Large intestine (tissue), 12 donors: ENCODE measurements at places on chromosomes 2 and 18. TPM values are rescaled to one million over a fixed set of nuclear protein-coding genes. Genes with fewer than 3 reads are reported as not detected.
A peak's percentile ranks its signal among the peaks of the same experiment; 100 is the strongest.

The PROM2 gene
- 2.0 TPM for polyA plus RNA-seq

The SIX3 gene
- polyA plus RNA-seq: not detected

The GPR35 gene
- 118 TPM for polyA plus RNA-seq

The ZCCHC2 gene
- 17.8 TPM for polyA plus RNA-seq

DNA sequence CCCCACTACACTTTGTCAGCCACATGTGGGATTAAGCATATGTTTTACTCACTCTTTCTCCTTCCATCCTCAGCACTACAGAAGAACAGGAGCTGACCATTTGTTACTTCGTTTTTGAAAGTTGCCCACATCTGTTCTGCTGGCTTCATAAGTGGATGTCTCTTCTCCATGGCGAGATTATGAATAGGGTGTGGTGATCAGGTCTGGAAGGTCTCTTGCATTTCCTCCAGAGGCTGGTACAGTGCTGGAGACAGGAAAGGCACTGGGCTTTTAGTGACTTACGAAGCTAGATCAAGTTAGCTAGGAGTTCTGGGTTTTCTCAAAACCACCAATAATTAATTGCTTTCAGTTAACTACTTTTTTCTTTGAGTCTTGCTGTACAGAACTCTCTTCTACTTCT, 136.5 kb downstream of the AQP4 start:
- H3K4me3 ChIP-seq: no peak overlapping the region
- no peaks in the 10 kb centered on the region for H3K4me1 ChIP-seq
- H3K27ac ChIP-seq: no peak overlapping the region
- H3K36me3 ChIP-seq: no peaks in the 10 kb centered on the region

DNA sequence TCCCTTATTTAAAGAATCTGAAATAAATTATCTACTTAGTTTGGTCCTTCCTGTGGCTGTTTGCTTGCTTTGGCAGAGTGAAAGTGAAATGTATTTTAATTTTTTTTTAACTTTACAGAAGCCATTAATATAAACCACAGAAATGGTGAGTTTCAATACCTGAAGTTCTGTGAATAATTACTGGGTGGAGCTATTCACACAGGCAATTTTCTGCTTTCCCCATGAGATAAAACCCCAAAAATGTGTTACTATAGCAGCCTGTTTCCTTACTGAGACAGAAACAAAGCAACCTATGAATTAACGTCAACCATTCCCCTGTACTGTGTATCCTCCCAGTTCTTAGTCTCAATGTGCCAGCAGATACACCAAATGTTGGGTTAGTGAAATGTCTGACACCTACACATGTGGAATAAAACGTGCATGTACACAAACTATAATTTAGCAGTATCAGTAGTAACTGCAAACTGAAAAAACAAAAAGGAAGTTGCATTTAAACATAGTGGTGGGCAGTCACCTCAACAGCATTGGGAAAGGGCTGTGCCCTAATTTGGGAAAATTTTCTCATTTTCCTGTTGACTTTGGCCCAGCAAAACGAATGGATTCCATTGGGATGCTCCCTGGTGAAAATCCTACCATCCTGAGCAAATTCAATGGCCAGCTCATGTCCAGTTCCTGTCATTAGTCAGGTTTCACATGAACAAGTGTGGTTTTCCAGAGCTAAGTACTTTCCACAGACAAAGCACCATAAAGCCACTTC, 73.1 kb upstream of the RMDN2 start:
- H3K27ac ChIP-seq: no peak overlapping the region
- H3K27me3 ChIP-seq: peaks cover 4% of the 10 kb centered on the region
- no peaks in the 10 kb centered on the region for H3K4me1 ChIP-seq
- no peak overlapping the region for H3K4me3 ChIP-seq
- no peaks in the 10 kb centered on the region for H3K36me3 ChIP-seq
- DNase-seq: no peak

GRCh38 chr18:13399511-13399910, 181.0 kb downstream of the LDLRAD4 start:
- no peaks in the 10 kb centered on the region for H3K27me3 ChIP-seq
- no peaks in the 10 kb centered on the region for H3K36me3 ChIP-seq
- H3K27ac ChIP-seq: no peak overlapping the region
- H3K4me1 ChIP-seq: no peaks in the 10 kb centered on the region

GRCh38 chr2:219073413-219074129, 12.8 kb upstream of the IHH start:
- H3K27ac ChIP-seq: peak overlapping the region; percentile 79
- H3K36me3 ChIP-seq: peaks cover 30% of the 10 kb centered on the region
- H3K4me3 ChIP-seq: no peak overlapping the region
- peaks cover 59% of the 10 kb centered on the region for H3K4me1 ChIP-seq
- peak; percentile 91 for DNase-seq

DNA sequence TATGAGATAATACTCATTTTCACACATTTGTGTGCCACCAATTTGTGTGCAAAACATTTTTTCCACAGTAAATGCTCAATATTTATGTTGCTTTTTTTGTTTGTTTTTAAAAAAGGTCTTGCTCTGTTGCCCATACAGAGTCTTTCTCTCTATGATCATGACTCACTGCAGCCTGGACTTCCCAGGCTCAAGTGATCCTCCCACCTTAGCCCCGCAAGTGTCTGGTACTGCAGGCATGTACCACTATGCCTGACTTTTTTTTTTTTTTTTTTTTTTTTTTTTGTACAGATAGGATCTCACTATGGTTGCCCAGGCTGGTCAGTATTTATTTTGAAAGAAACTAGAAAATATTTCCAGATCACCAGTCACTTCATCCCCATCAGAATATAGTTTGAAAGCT, 297.8 kb upstream of the GYPC start:
- no peaks in the 10 kb centered on the region for H3K27me3 ChIP-seq
- H3K36me3 ChIP-seq: no peaks in the 10 kb centered on the region
- no peak overlapping the region for H3K27ac ChIP-seq
- DNase-seq: no peak
- H3K4me1 ChIP-seq: no peaks in the 10 kb centered on the region

- no peak overlapping the region for H3K4me3 ChIP-seq
- H3K4me1 ChIP-seq: no peaks in the 10 kb centered on the region
- no peaks in the 10 kb centered on the region for H3K36me3 ChIP-seq
- DNase-seq: no peak
Observed at GRCh38 chr2:162556996-162557395, 213.1 kb downstream of the GCA start.

GRCh38 chr2:108594132-108594981, 60.1 kb downstream of the LIMS1 start:
- H3K27me3 ChIP-seq: no peaks in the 10 kb centered on the region
- no peak overlapping the region for H3K4me3 ChIP-seq
- H3K36me3 ChIP-seq: no peaks in the 10 kb centered on the region
- no peak for DNase-seq
- H3K4me1 ChIP-seq: peaks cover 16% of the 10 kb centered on the region

- no peaks in the 10 kb centered on the region for H3K36me3 ChIP-seq
- H3K27me3 ChIP-seq: no peaks in the 10 kb centered on the region
- no peak overlapping the region for H3K27ac ChIP-seq
- H3K4me1 ChIP-seq: no peaks in the 10 kb centered on the region
- H3K4me3 ChIP-seq: no peak overlapping the region
Observed at GRCh38 chr2:235592430-235592829, 98.6 kb downstream of the AGAP1 start.

DNA sequence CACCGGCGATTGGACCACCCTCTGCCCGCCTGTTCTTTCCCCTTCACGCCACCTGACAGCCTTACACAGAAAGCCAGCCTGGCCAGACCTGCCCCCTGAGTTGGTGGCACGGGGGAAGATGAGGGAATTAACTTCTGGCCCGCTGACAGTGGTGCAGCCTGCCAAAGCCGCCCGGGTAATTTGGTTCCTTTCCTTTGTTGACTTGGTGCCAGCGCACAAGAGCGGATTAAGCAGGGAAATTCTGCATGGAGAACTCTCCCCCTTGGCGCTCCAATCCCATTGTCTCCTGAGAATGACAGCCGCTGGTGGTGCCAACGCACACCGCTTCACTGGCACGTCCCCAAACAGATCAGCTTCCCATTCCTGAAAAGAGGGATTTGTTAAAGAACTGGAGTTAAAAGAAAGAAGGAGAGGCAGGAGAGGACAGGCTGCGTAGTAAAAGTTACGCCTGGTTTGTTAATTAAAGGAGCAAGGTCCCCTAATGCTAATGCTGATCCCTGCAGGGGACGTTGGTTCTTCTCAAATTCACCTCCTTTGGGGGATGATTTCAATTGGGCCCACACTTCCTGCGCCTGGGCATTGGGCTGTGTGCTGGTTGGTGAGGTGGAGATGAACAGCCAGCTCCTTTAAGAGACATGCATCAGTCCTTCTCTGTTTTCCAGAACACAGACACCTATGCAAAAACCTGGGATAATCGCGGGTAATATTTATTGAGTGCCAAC, 286.8 kb downstream of the MYCN start:
- H3K4me1 ChIP-seq: no peaks in the 10 kb centered on the region
- no peaks in the 10 kb centered on the region for H3K36me3 ChIP-seq
- no peak overlapping the region for H3K4me3 ChIP-seq
- no peak for DNase-seq

DNA sequence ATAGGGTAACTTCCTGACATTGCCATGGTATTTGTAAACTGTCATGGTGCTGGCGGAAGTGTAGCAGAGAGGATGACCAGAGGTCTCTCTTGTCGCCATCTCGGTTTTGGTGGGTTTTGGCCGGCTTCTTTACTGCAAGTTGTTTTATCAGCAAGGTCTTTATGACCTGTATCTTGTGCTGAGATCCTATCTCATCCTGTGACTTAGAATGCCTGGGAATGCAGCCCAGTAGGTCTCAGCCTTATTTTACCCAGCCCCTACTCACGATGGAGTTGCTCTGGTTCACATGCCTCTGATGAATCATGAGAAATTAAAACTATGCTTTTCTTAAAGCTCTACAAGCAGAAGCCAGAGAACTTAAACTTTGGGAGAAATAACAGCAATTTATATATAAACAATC, 12.7 kb upstream of the NFU1 start:
- H3K27ac ChIP-seq: no peak overlapping the region
- H3K4me1 ChIP-seq: no peaks in the 10 kb centered on the region
- no peaks in the 10 kb centered on the region for H3K27me3 ChIP-seq
- no peaks in the 10 kb centered on the region for H3K36me3 ChIP-seq

DNA sequence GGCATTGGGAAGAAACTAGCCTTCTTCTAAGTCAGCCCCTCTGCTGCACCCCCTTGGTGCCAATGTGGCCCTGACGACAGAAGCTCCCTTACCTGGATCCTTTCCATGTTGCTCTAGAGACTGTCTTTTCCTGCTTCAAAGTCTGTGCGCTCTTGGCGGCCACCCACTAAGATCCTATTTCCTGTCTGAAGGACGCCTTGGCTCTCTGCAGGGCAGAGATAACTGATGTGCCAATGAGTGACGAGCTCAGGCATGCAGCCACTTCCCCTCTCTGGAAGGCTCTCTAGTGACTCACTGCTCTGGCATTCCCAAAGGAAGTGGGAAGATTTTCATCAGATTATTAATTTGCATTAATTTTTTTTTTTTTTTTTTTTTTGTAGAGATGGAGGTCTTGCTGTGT, 273.5 kb downstream of the CDH20 start:
- H3K4me1 ChIP-seq: peaks cover 2% of the 10 kb centered on the region
- H3K4me3 ChIP-seq: no peak overlapping the region
- H3K27me3 ChIP-seq: peaks cover 10% of the 10 kb centered on the region
- peak; percentile 44 for DNase-seq
